ENCODE measurements at places on chromosomes 5 and 9.

- DNase-seq = no peak
These were observed 18.7 kb downstream of the PCDHGC5 start for GRCh38 chr5:141507387-141508091.

DNA sequence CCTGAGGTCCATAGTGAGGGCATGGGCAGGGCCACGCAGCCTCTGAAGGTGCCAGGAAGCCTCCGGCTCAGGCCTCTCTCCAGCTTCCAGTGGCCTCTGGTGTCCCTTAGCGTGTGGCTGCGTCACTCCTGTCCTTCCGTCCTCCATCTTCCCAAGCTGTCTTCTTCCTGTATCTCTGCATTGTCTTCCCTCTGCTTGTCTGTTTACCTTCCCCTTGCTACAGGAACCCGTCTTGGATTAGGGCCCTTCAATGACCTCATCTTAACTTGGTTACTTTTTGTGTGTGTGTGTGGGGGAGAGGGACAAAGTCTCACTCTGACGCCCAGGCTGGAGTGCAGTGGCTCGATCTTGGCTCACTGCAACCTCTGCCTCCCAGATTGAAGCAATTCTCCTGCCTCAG, 14.4 kb downstream of the ASS1 start:
- no peak for DNase-seq

DNA sequence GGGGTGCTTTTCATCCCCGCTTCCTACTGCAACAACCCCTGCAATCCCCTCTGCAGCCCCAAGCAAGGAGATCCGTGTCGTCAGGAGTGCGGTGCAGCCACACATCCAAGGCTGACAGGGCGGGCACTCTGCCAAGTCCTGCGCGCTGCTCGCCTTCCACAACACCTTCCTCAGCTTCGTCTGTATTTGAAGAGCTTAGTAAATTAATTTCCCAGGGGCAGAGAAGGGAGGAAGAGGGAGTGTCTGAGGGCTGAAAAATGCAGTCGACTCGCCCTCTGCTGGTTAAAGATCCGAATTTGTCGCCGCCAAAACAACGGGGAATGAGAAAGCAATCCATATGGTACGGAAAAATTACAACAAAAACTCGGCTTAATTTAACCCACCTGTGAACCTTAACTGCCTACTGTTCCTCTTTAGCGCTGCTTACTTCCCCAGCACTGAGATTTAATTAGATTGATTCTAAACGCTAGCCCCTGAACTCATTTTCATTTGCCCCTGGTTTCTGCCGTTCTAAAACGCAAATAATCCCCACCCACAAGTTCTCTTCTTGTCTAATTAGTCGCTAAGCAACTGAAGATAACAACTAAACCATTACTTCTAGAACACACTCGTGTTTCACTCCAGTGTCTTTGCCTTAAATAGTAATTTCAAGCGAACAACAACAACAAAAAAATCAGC, 10.9 kb upstream of the PCDHB1 start:
- no peak for DNase-seq

GRCh38 chr5:108303611-108304010, 78.3 kb downstream of the FBXL17 start:
- no peak for DNase-seq

DNA sequence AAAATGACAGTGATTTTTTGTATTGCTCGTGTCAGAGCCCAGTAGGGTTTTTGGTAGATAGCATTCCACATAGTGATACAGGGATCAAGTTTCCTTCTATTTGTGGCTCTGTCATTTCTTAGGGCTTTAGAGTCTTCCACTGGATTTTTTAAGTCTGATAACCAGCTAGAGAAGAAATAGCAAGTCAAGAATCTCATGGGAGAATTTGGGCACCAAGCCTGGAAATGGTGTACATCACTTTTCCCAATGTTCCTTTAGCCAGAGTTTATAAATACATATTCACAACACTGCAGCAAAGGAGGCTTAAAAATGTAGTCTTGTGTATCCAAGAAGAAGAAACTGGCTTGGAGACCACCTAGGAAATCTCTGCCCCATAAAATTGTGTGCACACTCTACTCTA, 647.1 kb upstream of the KLF4 start:
- DNase-seq = no peak

DNA sequence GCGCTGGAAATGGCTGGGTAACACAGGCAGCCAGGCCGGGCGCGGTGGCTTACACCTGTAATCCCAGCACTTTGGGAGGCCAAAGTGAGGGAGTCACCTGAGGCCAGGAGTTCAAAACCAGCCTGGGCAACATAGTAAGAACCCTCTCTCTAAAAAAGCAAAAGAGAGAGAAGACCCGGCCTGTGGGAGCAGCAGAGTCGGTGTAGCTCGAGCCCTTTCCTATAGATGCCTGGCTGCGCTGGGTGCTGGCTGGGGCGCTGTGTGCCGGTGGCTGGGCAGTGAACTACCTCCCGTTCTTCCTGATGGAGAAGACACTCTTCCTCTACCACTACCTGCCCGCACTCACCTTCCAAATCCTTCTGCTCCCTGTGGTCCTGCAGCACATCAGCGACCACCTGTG, 9.2 kb downstream of the UCK1 start:
- no peak for DNase-seq

GRCh38 chr9:20742833-20743232, 58.8 kb downstream of the FOCAD start:
- no peak for DNase-seq

GRCh38 chr9:124800306-124801259, 23.6 kb downstream of the OLFML2A start:
- no peak for DNase-seq

- peak; percentile 15 for DNase-seq
These were observed 72.3 kb downstream of the NIPSNAP3B start for GRCh38 chr9:104836235-104836634.

GRCh38 chr9:91741522-91741921, 208.5 kb downstream of the ROR2 start:
- no peak for DNase-seq

DNA sequence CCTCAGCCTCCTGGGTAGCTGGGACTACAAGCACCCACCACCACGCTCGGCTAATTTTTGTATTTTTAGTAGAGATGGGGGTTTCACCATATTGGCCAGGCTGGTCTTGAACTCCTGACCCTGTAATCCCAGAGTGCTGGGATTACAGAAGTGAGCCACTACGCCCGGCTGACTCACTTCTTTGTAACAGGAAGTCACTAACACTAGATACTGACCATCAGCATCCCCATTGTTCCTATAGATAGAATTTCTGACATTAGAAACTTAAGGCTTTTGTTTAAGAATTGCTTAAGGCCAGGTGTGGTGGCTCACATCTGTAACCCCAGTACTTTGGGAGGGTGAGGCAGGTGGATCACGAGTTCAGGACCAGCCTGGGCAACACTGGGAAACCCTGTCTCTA, 42.2 kb downstream of the LEAP2 start:
- DNase-seq = no peak

- DNase-seq = no peak
These were observed 130.6 kb downstream of the SMARCA2 start for GRCh38 chr9:2145746-2146145.

DNA sequence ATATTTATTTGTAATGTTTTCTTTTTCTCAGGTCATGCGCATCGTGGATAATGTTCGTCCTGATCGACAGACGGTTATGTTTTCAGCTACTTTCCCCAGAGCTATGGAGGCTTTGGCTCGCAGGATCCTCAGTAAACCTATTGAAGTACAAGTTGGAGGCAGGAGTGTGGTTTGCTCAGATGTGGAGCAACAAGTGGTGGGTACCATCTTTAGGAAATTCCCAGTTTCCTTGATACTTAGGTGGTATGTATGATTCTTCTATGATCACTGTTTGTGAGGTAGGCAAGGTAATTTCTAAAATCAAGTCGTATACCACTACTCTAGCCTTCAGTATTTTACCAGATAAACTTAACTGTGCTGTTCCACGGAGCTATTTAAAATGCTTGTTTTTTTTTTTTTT, 36.2 kb downstream of the DDX46 start:
- DNase-seq = no peak

- DNase-seq = no peak
These were observed 95.9 kb upstream of the C6 start for GRCh38 chr5:41309275-41309674.

- no peak for DNase-seq
These were observed 790.1 kb downstream of the TLE1 start for GRCh38 chr9:80899208-80899607.

GRCh38 chr5:43045236-43045635, 5.1 kb upstream of the ANXA2R start:
- no peak for DNase-seq

DNA sequence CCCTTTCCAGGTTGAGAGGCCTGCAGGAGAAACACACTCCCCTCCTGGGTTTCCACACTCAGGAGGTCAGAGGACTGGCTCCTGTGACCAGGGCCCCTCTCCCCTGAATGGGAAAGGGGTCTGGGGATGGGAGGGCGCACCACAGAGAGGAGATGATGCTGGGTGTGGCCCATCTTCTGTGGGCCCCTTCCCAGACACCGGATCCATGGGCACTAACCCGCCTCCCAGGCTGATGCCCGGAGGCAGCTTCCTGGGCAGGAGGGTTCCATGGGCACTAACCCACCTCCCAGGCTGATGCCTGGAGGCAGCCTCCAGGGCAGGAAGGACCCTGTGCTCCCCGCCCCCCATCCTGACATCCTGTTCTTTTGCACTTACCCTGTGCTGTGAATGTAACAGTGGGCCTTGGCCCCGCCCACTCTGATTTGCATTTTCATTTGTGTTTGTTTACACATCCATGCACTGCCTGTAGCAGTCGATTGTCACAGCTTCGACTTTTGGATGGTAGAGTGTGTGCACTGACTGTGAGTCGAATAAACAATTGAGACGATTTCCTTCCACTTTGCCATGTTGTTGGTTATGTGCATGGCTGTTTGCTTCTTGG, 9.3 kb upstream of the DOLPP1 start:
- DNase-seq = no peak

DNA sequence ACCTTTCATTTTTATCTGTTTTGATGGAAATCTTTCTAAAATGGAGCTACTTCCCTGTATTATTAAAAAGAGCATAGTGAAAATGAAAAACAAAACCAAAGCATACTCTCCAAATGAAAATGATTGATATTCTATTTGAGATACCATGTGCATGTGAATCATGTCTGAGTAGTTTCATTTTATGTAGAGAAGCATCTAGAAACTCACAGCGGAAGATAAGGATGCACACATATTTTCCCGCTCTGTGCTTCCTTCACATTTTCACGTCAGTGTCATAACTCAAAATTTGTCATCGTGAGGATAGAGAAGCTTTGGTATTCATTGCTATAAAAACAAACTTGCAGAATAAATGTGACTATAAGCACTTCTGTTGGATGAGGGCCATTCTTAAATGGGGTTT, 34.0 kb upstream of the CLINT1 start:
- DNase-seq = no peak

Data from GM19239 (cell line).